ENCODE measurements at places on chromosomes 7 and 10.

GRCh38 chr7:113904521-113904920 lies 14.3 kb downstream of the PPP1R3A start:
- DNase-seq = no peak

DNA sequence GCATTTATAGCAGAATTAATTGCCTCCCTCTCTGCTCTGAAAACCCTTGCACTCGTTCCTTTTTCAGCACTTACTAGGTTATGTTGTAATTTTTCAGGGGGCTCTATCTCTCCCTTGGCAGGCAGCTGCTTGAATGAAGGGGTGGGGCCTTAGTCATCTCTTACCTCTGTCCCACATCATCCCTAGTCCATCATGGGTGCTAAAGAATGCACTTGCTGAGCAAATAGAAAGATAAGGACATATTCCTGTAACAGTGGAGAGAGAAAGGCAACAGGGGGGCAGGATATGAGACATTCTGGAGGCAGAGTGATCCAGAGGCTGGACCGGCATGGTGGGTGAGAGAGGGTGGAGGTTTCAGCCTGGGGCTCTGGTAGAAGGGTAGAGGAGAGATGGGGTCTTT lies 60.0 kb downstream of the MINDY4 start:
- no peak for DNase-seq

DNA sequence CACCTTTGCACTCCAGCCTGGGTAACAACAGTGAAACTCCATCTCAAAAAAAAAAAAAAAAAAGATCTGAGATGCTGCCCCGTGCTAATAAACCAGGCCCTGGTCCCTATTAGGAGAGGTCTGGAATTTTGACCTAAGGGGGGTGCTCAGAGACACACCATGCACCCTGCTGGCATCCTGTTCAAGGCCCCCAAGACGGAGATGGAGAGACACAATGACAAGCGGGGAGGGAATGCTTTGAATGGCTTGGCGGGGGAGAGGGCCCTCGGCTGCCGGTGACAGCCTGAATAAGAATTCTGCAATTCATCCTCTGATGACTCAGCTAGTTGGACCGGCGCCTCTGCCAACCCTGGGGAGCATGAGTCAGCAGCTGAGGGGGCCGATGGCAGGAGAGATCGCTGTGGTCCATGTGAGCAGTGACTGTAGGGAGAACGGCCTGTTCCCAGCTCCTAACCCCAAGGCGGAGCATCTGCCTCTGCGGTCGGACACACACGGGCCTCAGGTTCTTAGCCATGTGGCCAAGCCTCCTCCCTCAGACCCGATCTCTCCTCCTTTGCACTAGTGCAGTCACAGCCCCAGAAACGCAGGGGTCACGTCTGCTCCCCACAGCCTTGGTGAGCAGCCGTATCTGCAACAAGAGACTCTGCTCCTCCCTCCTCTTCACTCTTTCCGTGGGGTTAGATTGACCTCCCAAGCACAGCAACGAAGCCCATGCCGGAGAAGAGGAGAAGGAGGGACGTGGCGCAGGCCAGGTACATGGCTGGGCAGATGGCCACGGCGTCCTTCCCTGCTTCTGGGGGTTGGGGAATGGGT lies 14.9 kb downstream of the TRIM56 start:
- peak; percentile 96 for DNase-seq

- DNase-seq = no peak
These were observed 44.1 kb upstream of the LAMB1 start for GRCh38 chr7:108046952-108047506.

DNA sequence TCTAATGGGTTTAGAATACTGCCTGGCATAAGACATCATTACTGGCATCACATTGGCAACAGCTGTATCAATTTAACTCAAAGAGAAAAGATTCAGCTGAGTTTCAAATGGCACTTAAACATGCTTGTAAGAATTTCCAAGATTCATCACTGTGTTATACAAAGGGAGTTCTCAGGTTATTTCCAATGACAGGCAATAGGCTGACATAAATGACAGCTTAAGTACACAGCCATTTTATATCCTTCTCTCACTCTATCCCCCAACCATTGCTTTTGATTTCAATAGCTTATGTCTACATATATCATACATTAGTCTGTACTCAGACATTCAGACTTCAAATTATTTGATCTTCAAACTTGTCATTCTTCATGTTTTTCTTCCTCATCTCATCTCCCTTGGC lies 45.5 kb upstream of the CABCOCO1 start:
- DNase-seq = no peak

- no peak for DNase-seq
These were observed 19.9 kb downstream of the UPF2 start for GRCh38 chr10:12022580-12023257.
